ENCODE measurements at places on chromosomes 12 and 14. TPM values are rescaled to one million over a fixed set of nuclear protein-coding genes. Genes with fewer than 3 reads are reported as not detected.
A peak's percentile ranks its signal among the peaks of the same experiment; 100 is the strongest.

GRCh38 chr14:68286667-68287066, 467.1 kb downstream of the RAD51B start:
- H3K36me3 ChIP-seq = no peaks in the 10 kb centered on the region
- H3K27ac ChIP-seq = peak overlapping the region; percentile 86
- no peak for DNase-seq
- no peaks in the 10 kb centered on the region for H3K27me3 ChIP-seq
- peak overlapping the region; percentile 45 for H3K4me3 ChIP-seq

GRCh38 chr14:76715511-76716081, 45.7 kb upstream of the VASH1 start:
- H3K36me3 ChIP-seq = no peaks in the 10 kb centered on the region
- peaks cover 11% of the 10 kb centered on the region for H3K27me3 ChIP-seq
- peaks cover 7% of the 10 kb centered on the region for H3K4me1 ChIP-seq
- no peak overlapping the region for H3K4me3 ChIP-seq

GRCh38 chr14:43535231-43535838, 971.7 kb downstream of the FSCB start:
- no peaks in the 10 kb centered on the region for H3K4me1 ChIP-seq
- no peaks in the 10 kb centered on the region for H3K36me3 ChIP-seq
- no peak for DNase-seq
- H3K27ac ChIP-seq = no peak overlapping the region
- peaks cover 5% of the 10 kb centered on the region for H3K27me3 ChIP-seq

C1S gene
- polyA plus RNA-seq = not detected

DNA sequence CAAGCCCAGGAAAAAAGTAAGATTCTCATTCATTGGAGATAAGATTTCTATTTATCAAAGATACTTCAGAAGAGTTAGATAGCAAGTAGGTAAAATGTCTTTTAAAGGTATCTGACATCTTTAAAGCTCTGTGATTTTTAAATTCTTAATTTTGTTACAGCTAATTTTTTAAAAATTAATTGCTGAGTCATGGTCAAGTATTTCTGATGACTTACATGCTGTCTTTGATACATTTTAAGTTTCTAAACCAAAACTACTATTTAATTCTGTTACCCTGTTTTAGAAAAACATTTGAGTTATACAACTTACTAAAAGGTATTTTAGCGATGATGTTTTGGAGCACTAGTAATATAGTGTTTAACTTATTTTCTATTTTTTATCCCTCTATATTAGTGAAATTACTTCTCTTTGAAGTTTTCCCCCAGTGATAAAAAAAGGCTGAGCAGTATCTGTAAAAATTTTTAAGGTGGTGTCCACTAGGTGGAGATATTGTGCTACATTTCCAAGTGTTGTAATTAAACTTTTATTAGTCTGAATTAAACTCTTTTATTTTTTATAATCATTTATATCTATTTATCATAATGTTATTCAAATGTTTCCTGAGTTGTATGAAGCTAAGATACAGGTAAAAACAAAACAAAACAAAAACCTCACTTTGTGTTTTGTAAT, 11.5 kb downstream of the ALG10 start:
- H3K27ac ChIP-seq = no peak overlapping the region
- no peaks in the 10 kb centered on the region for H3K27me3 ChIP-seq
- H3K36me3 ChIP-seq = peaks cover 4% of the 10 kb centered on the region

GRCh38 chr12:132698341-132698740, 11.0 kb downstream of the PXMP2 start:
- H3K4me1 ChIP-seq = peaks cover 21% of the 10 kb centered on the region
- no peak for DNase-seq
- H3K4me3 ChIP-seq = no peak overlapping the region
- H3K36me3 ChIP-seq = peaks cover 11% of the 10 kb centered on the region

GRCh38 chr12:114480337-114481199, 74.6 kb upstream of the TBX5 start:
- H3K4me3 ChIP-seq = no peak overlapping the region
- no peak overlapping the region for H3K27ac ChIP-seq
- H3K36me3 ChIP-seq = no peaks in the 10 kb centered on the region
- H3K4me1 ChIP-seq = peaks cover 5% of the 10 kb centered on the region

GRCh38 chr12:66879409-66879808, 200.5 kb upstream of the GRIP1 start:
- no peak overlapping the region for H3K4me3 ChIP-seq
- no peak for DNase-seq
- H3K4me1 ChIP-seq = no peaks in the 10 kb centered on the region
- H3K27ac ChIP-seq = no peak overlapping the region

DNA sequence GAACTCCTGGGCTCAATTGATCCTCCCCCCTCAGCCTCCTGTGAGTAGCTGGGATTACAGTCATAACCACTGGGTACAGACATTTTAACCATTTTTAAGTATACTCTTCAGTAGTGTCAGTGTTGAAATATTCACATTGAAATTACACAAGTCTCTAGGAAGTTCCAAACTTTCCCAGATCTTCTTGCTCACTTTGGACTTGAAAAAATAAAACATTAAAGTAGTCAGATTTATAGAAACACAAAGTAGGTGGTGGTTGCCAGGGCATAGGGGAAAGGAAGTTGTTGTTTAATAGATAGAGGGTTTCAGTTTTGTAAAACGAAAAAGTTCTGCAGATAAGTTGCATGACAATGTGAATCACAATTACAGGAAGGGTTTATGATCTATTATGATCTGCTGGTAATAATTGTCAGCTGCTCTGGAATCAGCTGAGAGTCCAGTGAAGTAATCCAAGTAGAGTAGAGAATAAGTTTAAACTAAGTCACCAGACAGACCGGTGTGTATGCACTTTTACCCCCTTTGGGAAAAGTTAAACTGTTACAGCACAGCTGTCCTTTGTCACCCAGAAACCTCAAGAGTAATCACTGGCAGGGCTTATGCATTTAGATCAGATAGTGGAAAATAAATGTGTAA, 27.4 kb downstream of the PCNX1 start:
- H3K27ac ChIP-seq = peak overlapping the region; percentile 7
- no peaks in the 10 kb centered on the region for H3K27me3 ChIP-seq
- peaks cover 48% of the 10 kb centered on the region for H3K4me1 ChIP-seq
- no peak for DNase-seq
- H3K36me3 ChIP-seq = no peaks in the 10 kb centered on the region

DNA sequence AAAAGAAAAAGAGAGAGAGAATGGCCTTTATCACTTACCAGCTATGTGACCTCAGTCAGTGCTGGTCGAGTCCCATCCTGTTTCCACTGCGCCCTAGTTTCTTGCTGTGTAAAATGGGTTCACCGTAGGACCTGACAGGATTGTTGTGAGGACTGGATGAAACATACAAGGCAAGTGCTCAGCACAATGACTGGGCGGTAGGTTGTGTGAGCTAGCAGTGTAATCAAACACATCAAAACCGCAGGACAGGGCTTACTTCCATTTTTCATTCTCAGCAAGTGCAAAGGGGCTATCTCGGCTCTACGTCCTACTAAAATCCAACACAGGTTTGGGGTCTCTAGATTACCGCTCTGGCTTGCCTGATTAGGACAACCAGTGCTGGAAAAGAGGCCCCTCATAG, 36.4 kb upstream of the ATXN2 start:
- H3K4me1 ChIP-seq = peaks cover 3% of the 10 kb centered on the region
- no peak overlapping the region for H3K4me3 ChIP-seq
- no peak for DNase-seq
- no peak overlapping the region for H3K27ac ChIP-seq
- no peaks in the 10 kb centered on the region for H3K36me3 ChIP-seq

- H3K36me3 ChIP-seq = no peaks in the 10 kb centered on the region
- no peak overlapping the region for H3K4me3 ChIP-seq
- DNase-seq = no peak
These were observed 377.5 kb downstream of the ALG10 start for GRCh38 chr12:34399631-34400410.

DNA sequence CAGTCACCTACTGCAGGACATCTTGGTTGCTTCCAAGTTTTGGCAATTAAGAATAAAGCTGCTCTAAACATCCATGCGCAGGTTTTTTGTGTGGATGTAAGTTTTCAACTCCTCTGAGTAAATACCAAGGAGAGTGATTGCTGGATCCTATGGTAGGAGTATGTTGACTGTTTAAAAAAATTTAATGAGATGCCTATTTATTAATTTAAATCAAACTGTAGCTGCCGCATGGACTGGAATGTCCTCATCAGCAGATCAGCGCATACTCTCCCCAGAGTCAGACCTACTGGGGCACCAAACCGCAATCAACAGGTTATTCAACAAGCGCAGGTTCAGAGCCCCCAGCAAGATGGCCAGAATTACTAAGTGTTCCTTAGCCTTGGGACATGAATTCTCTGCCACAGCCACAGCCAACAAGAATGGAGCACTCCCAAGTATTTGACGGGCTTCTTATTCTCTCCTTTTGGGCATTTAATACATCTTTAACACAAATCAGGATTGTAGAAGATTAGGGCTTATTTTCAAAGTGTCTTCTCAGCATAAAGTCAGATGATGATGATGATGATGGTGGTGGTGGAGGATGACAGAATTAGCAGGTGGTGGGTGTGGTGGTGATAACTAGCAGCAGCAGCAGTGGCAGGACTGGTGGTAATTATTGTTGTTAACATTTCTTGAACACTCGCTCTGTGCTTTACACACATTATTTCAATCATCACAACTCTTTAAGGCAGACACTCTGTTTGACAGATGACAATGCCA, 170.7 kb downstream of the CHST11 start:
- no peak overlapping the region for H3K4me3 ChIP-seq
- peaks cover 53% of the 10 kb centered on the region for H3K4me1 ChIP-seq

GRCh38 chr14:73713803-73714655, at the start of gene PNMA1:
PNMA1 (minus strand) TSS chr14:73714384; CDS start chr14:73713639, 745 bp downstream.
- peak within 1 kb of the TSS; percentile 97 for H3K4me3 ChIP-seq
- H3K4me1 ChIP-seq = peaks cover 31% of the 10 kb centered on the region
- DNase-seq = peak; percentile 88
- peaks cover 6% of the 10 kb centered on the region for H3K36me3 ChIP-seq

DNA sequence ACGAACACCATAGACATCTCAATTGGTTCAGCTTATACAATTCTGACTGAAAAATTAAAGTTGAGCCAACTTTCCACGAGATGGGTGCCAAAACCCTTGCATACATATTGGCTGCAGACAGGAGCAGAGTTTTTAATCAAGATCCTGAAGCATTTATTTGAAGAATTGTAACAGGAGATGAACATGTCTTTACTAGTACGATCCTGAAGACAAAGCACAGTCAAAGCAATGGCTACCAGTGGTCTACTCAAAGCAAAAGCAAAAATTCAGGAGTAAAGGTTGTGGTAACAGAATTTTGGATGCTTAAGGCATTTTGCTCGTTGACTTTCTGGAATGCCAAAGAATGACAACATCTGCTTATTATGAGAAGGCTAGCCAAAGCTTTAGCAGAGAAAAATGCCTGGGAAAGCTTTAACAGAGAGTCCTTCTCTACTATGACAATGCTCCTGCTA, 20.7 kb downstream of the ZDHHC17 start:
- DNase-seq = no peak
- no peak overlapping the region for H3K4me3 ChIP-seq
- H3K36me3 ChIP-seq = peaks cover 20% of the 10 kb centered on the region

PDE3A gene
- polyA plus RNA-seq = not detected

DNA sequence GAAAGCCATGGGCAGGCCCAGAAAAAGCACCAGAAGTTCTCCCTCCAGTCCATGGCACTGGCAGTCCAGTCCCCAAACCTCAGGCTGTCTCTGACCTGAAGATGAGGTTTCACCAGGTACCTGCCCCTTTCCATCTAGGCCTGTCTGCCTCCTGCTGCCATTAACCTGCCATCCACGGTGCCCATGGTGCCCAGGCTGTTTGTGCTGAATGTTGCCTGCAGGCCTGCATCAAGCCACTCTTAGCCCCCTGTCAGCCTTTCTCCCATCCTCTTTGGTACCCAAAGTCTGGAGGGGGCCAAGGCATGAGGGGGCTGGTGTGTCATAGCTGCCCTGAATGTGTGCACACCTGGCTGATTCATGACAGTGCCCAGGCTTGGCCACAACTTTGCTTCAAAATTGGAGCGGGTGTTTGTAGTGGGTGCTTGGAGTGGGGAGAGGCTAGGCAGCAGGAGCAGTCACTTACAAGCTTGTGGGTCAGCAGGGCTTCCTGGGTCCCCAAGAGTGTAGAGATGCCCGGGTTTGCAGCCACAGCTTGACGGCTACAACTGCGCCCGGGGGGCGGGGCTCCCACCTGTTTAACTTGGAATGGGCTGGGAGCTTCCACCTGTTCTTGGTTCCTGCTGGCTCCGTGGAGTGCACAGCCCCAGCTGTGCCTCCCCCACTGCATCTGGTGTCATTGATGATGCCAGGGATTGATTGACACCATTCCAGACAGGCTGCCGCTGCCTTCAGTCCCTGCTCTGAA, 88.5 kb downstream of the GPHN start:
- no peak overlapping the region for H3K4me3 ChIP-seq
- no peak for DNase-seq
- peaks cover 3% of the 10 kb centered on the region for H3K4me1 ChIP-seq
- H3K36me3 ChIP-seq = no peaks in the 10 kb centered on the region
- H3K27ac ChIP-seq = no peak overlapping the region

PLEKHG7 gene
- polyA plus RNA-seq = not detected

GRCh38 chr12:122265886-122266229, 436 bp downstream of the VPS33A start:
- peaks cover 5% of the 10 kb centered on the region for H3K36me3 ChIP-seq
- H3K4me1 ChIP-seq = peaks cover 19% of the 10 kb centered on the region
- no peak for DNase-seq
- no peaks in the 10 kb centered on the region for H3K27me3 ChIP-seq
- H3K27ac ChIP-seq = peak overlapping the region; percentile 97

KRT3 gene
- not detected for polyA plus RNA-seq

ESYT1 gene
- 191 TPM for polyA plus RNA-seq

DNA sequence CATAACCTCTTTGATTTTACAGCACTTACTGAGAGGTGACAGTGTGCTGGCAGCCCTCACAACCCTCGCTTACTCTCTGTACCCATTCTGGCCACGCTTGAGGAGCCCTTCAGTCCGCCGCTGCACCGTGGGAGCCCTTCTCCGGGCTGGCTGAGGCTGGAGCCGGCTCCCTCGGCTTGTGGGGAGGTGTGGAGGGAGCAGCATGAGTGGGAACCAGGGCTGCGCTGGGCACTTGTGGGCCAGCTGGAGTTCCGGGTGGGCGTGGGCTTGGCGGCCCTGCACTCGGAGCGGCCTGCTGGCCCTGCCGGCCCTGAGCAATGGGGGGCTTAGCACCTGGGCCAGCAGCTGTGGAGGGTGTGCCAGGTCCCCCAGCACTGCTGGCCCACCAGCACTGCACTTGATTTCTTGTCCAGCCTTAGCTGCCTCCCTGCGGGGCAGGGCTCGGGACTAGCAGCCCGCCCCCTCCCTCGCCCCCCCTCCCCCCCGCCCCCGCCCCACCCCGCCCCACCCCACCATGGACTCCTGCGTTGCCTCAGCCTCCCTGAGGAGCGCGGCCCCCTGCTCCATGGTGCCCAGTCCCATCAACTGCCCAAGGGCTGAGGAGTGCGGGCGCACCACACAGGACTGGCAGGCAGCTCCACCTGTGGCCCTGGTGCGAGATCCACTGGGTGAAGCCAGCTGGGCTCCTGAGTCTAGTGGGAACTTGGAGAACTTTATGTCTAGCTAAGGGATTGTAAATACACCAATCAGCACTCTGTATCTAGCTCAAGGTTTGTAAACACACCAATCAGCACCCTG, 9.9 kb downstream of the MDGA2 start:
- H3K4me1 ChIP-seq = no peaks in the 10 kb centered on the region
- no peak for DNase-seq
- H3K27ac ChIP-seq = no peak overlapping the region
- peaks cover 6% of the 10 kb centered on the region for H3K27me3 ChIP-seq
- no peak overlapping the region for H3K4me3 ChIP-seq

LGR5 gene
- not detected for polyA plus RNA-seq

- H3K27me3 ChIP-seq = peaks cover 38% of the 10 kb centered on the region
- H3K4me1 ChIP-seq = no peaks in the 10 kb centered on the region
- no peak overlapping the region for H3K27ac ChIP-seq
- DNase-seq = no peak
- no peak overlapping the region for H3K4me3 ChIP-seq
- no peaks in the 10 kb centered on the region for H3K36me3 ChIP-seq
These were observed 16.1 kb downstream of the EML1 start for GRCh38 chr14:99809360-99809759.

LALBA gene
- polyA plus RNA-seq = not detected
